Head of caudate nucleus (tissue), 42 donors: ENCODE measurements at places on chromosomes 2 and 18.

GRCh38 chr18:3175195-3175758, 44.5 kb downstream of the MYOM1 start:
- DNase-seq: no peak

GRCh38 chr2:108621087-108621559, 86.9 kb downstream of the LIMS1 start:
- DNase-seq: no peak

GRCh38 chr2:178514664-178515063, 34.4 kb downstream of the PLEKHA3 start:
- no peak for DNase-seq

DNA sequence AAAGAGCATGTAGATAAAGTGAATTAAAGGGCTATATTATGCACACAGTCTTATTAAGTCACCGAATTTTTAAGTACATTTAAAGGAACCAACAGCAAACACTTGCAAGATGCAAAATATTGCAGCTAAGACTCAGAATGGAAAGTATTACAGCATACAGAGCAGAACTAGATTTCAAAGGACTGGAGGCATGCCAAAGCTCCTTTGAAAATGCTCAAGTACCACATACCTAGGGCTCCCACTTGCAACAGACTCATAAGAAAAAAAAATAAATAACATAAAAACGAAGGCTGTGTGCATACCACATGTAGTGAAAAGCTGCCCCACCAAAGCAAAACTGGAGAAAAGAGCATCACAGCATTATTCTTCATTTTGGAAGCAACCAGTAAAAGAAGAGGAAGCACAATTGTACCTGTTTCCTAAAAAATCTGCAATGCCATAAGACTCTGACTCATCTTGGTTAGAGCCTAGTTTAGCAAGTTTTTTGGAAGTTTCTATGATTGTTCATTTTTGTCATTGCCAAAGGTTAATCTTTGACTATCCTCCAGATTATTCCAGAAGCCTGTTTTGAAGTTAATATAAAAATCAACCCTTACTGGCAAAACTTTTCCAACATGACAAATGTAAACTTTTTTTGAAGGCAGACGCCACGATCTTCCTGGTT, 306.0 kb upstream of the COL3A1 start:
- no peak for DNase-seq

DNA sequence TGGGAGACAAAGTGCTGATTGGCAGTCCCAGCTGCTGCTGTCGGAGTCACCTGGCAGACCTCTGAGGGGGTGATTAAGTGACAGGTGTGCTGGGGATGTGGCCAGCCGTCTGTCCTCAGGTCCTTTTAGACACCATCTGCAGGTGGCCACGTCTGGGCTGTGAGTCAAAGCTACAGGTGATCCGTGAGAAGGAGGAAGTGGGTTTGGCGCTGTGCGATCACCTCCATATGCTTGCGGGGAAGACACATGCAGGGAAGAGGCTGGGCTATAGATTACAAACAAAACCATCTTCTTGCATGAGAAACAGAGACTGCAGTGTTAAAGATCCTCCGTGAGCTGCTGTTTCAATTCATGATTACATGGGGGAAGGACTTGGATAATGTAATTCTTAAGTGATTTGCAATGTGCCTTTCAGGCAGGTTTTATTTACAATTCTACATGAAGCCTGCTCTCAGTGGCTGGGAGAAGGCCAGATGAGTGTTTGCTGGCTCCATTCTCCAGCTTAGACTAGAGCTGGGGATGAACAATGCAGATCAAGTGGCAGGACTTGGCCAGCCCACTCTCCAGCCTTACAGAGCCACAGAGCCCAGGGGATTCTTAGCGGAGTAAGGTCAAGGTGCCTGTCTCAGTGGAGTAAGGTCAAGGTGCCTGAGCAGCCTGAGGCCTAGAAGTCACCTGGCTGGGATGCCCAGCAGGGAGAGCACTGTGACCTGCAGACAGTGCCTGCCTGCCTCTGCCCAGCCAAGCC, 87.8 kb downstream of the LYPD1 start:
- no peak for DNase-seq

DNA sequence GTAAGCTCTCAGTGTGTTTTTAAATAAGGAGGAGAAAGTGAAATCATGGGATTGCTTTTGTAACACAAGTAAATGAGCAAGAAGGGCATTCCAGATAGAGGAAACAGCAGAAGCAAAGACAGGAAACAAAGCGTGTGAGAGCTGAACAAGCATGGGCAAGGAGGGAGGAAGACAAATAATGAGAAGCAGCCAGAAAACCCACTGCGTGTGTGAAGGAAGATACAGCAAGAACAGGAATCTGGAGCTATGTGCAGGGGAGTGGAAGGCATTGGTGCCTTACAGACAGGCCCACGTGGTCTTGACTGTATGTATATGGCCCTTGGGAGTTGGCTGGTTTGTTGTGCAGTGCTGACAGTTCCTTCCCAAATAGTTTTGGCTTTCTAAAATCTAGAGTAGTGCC, 88.6 kb downstream of the AAK1 start:
- DNase-seq: no peak

DNA sequence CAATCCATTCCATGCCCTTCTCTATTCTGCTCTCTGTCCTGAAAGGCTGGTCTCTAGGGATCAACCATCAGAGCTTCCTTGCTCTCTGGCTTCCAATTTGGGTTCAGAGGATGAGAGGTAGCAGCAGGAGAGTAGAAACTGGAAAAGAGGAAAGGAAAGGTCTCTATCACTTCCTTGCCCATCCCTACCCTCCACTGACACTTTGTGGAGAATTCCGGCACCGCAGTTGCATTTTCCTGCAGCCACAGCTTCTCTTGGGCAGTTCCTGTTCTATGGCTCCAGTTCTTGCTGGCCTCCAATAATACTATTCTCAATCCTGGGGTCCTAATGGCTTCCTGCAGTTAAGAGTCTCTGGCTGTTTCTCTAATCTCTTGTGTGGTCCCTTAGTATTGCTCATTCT, 13.3 kb upstream of the IMPACT start:
- no peak for DNase-seq

DNA sequence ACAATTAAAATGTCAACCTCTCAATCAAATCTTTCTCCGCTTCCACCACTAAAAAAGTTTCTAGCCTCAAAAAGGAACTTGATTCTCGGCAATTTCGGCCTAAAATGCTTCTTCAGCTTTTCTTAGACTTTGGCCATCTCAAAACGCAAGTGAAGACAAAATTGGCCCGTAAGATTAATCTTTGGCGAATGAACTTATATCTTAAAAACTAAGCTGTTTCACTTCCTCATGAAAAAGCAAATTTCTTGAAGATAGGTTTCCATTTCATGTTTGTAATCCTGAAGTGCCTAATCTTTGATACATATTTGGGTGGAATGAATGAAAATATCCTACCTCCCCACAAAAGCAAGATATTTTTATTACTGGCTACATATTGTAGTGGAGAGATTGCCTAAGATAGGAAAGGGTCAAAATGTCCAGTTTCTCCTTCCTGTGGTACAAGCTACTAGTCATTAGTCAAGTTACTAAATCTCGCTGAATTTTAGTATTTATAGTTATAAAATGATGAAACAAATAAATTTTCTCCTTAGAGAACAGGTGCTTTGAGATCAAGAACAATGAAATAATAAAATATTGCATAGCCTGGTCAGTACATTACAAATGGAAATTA, 85.4 kb upstream of the ZEB2 start:
- DNase-seq: no peak

DNA sequence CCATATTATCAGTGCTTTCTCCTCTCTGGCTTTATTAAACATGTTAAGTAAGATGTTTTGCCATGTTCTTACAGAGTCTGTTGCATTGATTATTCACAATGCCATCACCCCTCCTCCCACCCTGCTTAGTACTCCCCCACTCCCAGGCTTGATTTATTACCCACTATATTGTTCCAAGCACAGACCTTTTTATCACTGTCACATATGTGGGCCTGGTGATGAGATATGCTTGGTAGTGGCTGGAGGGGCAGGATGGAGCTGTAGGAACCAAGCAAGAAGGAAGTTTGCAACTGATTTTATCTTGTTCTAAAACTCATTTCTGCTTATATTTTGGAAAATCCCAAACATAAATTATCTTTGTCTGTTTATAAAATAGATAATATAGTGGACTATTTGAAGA, 748.2 kb upstream of the CELF4 start:
- DNase-seq: no peak

GRCh38 chr2:8882094-8882493, 44.7 kb upstream of the KIDINS220 start:
- no peak for DNase-seq

- no peak for DNase-seq
These were observed 44.5 kb upstream of the SEMA4C start for GRCh38 chr2:96914332-96914731.

GRCh38 chr18:52220062-52220591, 119.9 kb upstream of the DCC start:
- no peak for DNase-seq

- no peak for DNase-seq
These were observed 165.9 kb downstream of the DYSF start for GRCh38 chr2:71619230-71619741.

DNA sequence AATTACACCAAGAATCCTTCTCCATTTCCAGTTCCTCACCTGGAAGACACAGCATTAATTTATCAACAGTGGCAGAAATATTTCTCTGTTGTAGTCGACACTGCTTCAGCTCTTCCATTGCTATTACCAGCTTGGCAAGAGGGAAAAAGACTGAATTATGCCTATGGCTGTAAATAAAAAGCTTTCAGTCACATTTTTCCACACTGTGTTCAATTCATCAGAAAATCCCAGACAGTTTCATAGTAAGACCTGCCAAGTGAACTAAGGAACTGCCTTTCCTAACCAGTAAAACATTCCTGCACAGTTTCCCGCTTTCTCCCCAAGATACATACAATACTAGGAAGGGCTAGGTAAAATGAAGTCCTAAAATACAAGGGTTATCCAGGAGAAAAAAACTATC, 94.7 kb downstream of the EXOC6B start:
- no peak for DNase-seq

DNA sequence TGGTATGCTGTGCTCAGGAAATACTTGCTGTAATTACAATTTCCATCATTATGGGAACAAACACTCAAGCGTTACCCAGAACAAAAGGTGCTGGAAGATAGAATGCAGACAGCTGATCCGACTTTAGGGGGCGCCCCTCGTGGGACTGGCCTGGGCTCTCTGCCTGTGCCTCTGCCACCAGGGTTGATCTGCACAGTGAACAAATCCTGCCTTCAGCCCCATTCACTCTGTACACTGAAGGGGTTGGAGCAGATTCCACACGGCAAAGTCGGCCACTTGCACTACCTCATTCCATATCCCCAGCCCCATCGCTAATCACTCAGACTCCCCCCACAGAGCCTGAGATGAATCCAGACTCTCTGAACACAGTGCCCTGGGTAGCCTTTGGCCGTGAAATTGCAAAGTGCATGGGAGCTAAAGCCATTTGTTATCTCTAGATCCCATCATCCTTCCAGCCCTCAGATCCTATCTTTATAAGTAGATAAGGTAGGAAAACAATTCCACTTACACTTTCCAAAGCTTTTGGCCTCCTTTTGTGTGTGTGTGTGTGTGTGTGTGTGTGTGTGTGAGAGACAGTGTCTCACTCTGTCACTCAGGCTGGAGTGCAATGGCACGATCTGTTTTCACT, 69.3 kb downstream of the INPP5D start:
- DNase-seq: no peak

DNA sequence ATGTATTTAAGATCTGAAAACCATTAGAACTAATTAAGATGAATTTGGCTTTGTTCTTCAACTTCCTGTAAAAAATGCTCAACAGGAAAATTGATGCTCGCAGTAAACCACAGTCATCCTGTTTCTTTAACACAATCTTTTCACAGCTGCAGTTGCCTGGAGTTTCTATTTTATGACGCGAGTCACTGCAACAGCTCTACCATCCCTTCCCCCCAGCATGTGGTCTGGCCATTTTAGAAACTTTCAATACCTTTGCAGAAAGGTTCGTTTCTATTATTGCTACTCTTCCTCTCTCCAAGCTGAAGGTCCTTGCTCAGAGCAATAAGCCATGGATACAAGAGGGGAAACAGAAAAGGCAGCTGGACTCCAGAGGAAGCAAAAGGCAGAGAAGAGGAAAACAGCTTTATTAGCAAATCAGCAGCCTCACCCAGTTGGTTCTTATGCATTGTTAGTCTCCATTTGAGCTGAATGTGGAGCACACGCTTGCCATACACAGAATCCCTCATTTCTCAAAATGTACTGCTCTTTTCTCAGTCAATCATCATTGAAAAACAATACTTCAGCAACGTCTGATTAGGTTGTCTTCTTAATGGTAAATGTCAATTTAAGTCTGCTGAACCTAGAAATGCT, 3.9 kb downstream of the WIPF1 start:
- DNase-seq: no peak

DNA sequence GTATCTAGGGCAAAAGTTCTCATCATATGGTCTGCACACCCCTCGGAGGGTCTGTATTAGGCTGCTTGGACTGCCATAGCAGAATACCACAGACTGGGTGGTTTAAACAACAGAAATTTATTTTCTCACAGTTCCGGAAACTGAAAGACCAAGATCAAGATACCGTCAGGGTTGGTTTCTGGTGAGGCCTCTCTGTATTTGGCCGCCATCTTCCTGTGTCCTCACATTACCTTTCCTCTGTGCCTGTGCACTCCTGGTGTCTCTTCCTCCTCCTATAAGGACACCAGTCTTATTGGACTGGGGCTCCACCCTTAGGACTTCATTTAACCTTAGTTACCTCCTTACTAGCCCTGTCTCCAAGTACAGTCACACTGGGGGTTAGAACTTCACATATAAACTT, 132.5 kb downstream of the NCOA1 start:
- DNase-seq: no peak

DNA sequence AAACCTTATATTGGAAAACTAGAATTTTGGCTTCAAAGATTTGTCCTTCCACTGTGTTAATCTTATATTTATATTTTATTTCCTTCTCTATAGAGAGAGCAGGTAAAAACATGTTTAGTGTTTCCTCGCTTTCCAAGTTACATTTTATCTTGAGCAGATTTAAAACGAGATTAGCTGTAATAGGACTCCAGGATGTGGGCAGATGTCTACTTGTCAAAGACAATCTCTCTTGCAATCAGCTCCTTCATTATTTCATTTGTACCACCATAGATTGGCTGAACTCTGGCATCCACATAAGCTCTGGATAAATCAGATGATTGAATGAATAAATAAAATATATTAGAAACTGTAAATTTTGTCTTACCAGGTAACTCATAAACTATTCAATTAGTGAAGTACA, 17.5 kb upstream of the KANSL1L start:
- DNase-seq: no peak

DNA sequence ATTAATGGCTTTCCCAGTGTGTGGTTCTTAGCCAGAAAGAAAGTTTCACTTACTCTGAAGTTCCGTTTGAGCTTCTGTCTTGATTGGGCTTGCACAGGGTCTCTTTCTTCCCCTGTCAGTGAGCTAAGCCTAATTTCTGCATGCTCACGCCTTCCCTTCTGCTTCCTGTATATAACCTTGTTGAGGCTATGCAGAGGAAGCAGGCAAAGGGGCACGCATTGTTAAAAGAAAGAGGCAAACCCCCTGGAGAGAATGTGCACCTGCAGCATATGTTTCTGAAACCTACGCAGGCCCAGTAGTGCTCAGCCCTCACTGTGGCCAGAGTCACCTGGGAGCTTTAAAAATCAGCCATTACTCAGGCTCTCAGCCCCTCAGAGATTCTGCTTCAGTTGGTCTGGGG, 14.5 kb upstream of the PLA2R1 start:
- DNase-seq: no peak
